ENCODE measurements at places on chromosomes 12 and 14. TPM values are rescaled to one million over a fixed set of nuclear protein-coding genes. Genes with fewer than 3 reads are reported as not detected.

TMEM52B gene
- 0.28 TPM for total RNA-seq

CELA1 gene
- not detected for total RNA-seq

RAPGEF3 gene
- total RNA-seq, result 11.3 TPM

POTEG gene
- not detected for total RNA-seq

RNASE7 gene
- not detected for total RNA-seq
